Esophagus squamous epithelium (tissue), 5 donors: ENCODE measurements at places on chromosomes 6 and 20.

DNA sequence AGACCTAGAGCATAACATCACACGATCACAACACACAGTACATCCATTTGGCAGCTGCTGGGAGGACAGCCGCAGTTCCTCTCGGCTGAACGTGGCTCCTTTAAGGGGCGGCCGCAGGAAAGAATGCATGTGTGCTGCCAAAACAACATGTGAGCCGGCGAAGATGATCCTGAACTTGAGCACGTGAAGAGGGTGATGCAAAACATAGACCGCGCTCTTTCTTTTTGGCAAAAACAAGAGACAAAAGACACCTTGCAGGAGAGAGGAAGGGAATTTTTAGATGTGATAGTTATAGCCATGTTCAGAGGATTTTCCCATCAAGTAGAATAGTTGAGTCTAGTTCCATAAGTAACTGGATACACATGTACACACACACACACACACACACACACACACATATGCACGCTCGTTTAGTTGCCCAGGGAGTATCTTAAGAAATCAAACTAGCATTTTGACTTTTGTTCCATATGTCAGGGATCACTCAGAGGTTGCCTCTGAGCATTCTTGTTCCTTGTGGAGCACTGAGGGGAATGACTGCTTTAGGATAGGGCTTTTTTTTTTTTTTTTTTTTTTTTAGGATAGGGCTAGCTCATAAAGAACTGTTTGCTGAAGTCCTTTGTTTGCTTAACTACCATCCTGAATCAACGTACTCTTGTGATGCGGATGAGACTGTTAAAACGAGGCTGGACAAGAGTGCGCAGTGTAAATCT lies 21.7 kb upstream of the RANBP9 start:
- DNase-seq: no peak

DNA sequence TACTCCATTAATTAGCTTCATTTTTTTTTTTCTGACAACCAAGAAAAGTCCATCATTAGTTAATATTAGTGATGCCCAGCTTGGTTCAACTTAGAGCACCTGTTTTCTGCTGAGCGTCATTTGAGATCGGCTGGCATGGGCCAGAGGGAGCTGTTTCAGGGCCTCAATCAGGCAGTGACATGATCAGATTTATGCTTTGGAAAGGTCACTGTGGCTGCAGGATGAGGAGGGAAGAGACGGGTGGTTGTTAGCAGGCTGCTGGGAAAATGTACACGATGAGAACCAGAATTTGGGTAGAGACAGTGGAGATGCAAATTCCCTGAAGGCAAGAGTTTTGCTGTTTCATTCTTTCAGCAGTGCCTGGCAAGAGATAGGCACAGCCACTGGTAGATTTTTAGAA lies 4.4 kb upstream of the STX16 start:
- DNase-seq: no peak

GRCh38 chr6:169828176-169828575 lies 76.8 kb downstream of the ERMARD start:
- no peak for DNase-seq

- no peak for DNase-seq
These were observed 59.3 kb upstream of the CARMIL1 start for GRCh38 chr6:25219917-25220278.

GRCh38 chr6:154625721-154626120 lies 107.5 kb upstream of the SCAF8 start:
- no peak for DNase-seq

DNA sequence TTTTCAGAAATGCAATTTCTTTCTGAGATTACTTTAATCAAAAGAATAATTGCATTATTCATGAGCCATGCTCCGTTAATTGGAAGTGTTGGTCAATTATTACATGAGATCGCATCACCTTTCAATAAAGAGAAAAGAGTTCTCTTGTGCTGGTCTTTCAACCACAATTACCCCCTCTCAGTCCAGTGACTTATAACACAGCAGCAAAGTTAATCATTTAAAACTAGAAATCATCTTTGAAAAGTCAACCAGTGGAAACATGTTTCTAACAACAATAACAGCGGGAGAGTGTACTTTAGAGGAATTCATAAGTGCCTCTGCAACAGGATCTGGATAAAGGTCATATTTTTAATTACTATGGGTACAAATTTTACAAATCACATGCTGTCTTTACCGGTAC lies 384.4 kb upstream of the AGPAT4 start:
- DNase-seq: no peak

DNA sequence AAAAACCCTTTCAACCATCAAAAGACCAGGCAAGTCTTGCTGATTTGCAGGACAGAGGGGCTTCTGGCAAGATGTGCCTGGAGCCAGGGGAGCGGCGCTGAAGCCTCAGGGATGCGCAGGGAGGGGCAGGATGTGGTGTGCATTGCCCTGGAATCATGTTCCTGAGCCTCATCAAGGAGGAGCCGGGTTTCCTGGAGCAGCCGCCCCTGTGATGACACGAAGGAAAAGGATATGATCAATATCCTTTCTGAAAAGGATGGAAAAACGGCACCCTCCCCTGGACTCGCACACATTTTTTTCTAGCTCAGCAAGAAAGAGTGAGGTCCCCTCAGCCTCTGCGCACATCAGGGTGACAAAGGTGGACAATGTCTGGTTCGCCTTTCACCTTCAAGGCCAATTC lies 173.1 kb upstream of the SSTR4 start:
- no peak for DNase-seq

GRCh38 chr20:10857352-10858070 lies 183.7 kb upstream of the JAG1 start:
- no peak for DNase-seq

DNA sequence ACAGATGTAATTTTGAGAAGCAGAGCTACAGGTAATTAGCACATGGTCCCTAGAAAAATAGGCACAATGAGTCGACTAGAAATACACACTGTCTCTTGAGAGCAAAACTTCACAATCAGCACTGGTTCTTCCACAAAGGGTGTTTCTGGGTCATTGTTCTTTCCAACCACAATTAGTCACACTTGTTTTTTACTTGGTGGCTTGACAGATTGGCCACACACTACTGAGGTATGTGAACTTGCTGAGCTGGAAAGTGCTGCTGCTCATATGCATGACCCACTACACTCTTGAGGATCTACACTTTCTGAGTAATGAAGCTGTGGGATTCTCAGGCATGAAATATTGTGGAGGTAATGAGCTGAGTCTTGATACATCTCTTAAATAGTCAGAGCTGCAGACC lies 347.7 kb downstream of the BCKDHB start:
- DNase-seq: no peak

GRCh38 chr6:36691011-36691410 lies 6.6 kb upstream of the RAB44 start:
- DNase-seq: no peak

DNA sequence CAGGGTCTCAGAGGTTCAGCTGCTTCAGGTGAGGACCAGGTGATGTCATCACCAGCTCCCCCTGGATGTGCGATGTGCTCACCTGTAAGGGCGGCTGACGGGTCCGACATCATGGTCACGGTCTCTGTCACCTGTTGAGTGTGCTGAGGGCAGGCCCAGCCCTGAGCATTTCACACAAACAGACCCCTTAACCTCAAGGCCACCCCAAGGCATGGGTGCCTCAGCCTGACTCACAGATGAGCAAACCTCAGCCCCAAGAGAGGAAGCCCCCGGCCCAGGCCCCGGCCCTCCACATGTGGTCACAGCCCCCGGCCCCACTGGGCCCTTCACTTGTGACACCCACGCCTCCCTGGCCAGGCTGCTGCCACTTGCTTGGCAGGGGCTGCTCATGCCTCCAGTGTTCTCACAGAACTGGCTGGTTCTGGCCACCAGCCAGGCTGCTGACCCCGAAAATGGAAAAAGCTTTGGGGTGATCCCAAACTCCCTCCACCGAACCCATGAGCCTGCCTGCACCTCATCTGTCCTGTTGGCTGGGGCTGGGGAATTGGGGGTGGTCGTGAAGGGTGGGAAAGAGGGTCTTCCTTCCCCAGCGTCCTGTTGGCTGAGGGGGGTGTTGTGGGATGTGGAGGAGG lies 33.3 kb downstream of the PRR18 start:
- DNase-seq: no peak

DNA sequence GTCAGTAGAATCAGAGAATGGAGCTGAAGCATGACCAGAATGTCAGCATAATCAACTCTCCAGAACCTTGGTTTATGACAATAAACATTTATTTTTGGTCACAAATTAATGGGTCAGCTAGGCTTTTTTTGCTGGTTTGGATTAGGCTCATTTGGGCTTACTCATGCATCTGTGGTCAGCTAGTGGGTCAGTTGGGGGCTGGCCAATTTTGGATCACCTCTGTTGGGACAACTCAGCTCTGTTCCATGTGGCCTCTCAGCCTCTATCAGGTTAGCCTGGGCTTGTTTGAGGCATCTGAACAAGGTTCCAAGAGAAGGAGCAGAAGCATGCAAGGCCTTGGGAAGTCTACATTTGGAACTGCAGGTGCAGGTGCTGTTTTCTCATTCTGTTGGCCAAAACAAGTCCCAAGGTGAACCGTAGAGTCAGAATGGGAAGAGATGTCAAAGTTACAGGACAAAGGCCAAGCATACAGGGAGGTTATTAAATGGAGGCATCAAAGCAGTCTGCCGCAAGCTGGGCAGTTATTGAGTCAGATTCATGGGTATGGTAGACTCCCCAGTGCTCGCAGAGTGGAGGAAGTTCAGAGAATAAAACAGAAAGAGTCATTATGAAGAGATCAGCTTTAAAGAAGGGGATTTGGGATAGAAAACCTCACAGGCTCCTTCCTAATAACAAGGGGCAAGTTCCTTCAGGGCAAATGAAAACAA lies 173.0 kb downstream of the PLCB4 start:
- no peak for DNase-seq

DNA sequence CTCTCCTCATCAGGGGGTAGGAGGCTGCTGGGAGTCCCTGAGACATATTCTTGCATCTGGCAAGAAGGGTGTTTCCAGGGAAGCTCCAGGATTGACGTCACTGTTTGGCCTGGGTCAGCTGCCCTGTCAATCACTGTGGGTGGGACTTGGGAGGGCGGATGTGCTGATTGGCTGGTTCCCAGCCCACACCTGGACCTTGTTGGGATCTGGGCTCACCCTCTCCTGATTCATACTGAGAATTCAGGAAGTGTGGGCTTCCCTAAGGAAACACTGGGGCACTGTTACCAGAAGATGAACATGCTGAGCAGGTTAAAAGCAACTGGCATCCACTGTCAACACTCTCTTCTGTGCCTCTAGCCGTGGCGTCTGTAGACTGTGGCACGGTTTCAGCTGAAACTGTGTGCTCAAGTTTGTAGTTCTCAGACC lies 36.5 kb downstream of the CDH26 start:
- DNase-seq: no peak

- DNase-seq: no peak
These were observed 86.0 kb upstream of the IYD start for GRCh38 chr6:150282806-150283205.

DNA sequence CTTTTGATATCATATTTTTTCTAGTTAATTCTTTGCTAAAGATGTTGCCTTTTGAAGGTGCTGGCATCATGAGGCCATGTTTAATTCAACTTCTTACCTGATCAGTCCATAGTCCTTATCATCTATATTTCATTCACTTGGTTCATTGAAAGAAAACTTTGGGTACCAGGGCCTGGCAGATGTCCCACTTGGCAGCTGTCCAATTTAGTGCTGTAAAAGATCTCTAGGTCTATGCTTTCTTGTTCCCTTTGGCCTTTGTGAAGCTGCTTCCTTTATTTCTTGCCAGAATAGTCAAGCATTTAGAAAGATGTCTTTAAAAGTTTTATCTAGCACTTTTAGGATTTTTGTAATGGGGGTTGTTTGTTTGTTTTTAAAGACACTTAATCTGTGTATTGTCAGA lies 61.7 kb upstream of the EYA4 start:
- no peak for DNase-seq

GRCh38 chr20:52684176-52684575 lies 288.0 kb upstream of the TSHZ2 start:
- no peak for DNase-seq

- DNase-seq: peak; percentile 41
These were observed 721 bp downstream of the KDM1B start for GRCh38 chr6:18155864-18156421.

- no peak for DNase-seq
These were observed 6.8 kb downstream of the GID8 start for GRCh38 chr20:62944746-62945145.

GRCh38 chr6:20911712-20912111 lies 377.5 kb downstream of the CDKAL1 start:
- no peak for DNase-seq

GRCh38 chr6:122623279-122623678 lies 13.1 kb downstream of the PKIB start:
- no peak for DNase-seq

DNA sequence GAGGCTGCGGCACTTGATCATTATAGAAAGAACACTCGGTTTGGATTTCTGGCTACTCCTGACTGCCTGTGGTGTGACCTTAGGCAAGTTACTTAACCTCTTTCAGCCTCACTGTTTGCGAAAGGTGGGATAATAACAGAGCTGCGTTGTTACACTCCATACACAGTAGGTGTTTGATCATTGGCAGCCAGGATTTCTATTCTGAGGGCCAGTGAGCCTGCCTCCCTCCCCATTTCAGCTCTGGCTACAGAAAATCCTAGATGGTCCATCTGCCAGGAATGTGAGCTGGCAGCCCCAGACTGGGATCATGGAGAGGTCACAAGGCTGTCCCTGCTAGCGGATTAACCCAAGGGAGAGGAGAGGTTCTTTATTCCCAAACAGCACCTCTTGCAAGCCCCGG lies 2.7 kb downstream of the KCNB1 start:
- DNase-seq: no peak

DNA sequence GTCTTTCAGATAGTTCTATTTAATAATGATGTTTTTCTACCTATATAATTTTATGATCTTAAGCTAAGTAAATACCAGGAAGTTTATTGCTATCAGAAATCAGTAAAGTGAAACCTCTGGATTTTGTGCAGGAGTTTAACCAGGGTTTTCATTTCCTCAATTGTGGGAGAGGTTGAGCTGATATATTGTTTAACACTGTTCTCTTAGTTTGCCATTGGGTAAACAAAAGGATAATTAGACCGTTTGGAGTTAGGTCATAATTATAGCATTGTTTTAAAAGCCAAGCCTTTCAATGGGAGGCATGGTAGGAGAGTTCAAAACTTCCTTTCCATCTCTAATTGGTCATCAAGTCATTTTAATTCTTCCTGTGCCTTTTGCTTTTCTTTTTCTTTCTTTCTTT lies 58.7 kb downstream of the STXBP5 start:
- DNase-seq: no peak
